Occipital lobe (tissue), 3 donors: ENCODE measurements at places on chromosomes 2 and 18. TPM values are rescaled to one million over a fixed set of nuclear protein-coding genes. Genes with fewer than 3 reads are reported as not detected.

The ABCA12 gene
- 0.47 TPM for total RNA-seq

The APOB gene
- total RNA-seq, result 0.62 TPM

The SFT2D3 gene
- 11.7 TPM for total RNA-seq

The ASTL gene
- not detected for total RNA-seq

The PTRHD1 gene
- 31.5 TPM for total RNA-seq

The TYW5 gene
- total RNA-seq, result 16.5 TPM

The POMC gene
- total RNA-seq, result 0.78 TPM

DNA sequence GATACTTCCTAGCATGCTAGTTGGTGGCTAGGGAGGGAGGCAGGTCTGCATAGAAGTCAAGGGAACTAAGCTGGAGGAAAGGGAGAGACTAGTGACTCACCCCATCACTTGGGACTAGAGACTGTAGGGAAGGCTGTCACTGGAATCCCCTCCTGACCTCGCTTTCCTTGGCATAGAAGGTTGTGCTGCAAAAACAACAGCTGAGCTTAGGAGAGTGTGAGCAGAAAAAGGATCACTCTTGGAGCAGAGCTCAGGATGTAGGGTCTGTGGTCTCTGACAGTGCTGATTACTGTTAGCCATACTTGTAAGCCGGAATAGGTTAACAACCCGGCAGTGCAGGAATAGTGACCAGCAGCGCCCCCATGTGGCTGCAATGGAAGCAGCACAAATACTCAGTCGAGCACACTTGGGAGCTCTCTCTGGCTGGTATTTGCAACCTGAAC lies 66.9 kb upstream of the SMAD2 start:
- no peak for DNase-seq

DNA sequence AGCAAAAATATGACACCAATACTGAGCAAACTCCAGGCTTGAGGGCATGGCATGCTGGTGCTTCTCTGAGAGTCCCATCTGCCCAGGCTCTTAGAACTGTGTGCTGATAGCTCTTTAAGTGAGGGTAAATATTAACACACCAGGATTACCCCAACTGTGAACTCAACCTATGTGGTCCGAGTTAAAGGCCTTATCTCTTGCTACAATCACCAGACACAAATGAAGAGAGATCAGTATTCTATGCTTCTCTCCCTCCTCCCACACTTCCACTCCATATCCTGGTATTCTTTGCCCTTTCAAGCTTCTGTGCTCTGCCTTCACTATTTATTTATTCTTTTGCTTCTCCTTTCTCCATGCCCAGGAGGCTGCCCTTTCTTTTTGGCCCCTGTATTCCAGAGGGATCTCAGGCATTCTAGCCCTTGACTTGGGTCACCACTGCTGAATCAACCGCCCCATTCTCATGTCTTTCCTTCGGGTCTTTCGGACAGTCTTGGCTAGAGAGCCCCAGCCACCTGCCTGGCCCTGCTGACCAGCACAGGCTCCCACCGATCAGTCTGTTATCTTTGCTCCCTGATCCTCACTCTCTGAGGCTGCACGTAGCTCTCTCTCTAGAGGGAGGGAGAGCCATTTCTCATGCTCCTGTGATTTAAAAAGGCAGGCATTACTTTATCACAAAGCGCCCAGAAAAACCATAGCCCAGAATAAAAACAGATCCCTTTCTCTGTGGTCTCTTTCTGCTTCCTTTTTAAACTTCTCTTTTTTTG lies 17.2 kb upstream of the HK2 start:
- DNase-seq, result no peak

- no peak for DNase-seq
Measured at GRCh38 chr2:176188774-176189680, 559 bp downstream of the HOXD1 start.

- no peak for DNase-seq
Measured at GRCh38 chr18:60649107-60649506, 276.5 kb upstream of the MC4R start.

DNA sequence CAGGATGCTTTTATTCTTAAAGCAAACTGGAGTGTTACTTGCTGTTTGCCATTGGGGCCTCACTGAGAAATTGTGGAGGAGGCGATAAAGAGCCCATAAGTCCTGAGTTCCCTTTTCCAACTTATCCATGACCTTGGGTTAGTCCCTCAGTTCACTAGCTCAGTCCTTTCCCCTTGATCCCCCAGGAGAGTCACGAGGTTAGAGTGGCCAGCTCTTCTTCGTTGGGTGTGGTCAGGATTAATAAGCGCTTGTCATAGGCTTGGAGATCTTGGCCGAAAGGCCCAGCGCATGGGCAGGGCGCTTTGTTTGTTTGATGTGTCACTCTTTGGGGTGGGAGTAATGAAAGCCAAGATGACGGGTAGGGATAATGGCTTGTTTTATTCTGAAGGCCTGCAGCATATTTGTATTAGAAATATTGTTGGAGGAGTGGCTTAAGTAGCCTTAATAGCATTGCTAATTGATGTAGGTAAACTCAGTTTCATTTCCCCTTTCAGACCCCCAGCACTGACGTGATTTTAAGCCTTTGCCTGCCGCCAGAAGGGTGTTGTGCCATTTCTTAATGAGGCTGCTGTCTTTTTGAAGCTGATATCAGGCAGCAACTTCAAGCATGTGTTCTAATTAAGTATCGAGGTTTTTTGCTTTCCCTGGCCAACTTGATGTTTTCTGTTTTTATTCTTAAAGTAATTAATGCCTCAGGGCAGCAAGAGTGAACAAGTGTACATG lies 15.7 kb downstream of the GRHL1 start:
- DNase-seq, result no peak

DNA sequence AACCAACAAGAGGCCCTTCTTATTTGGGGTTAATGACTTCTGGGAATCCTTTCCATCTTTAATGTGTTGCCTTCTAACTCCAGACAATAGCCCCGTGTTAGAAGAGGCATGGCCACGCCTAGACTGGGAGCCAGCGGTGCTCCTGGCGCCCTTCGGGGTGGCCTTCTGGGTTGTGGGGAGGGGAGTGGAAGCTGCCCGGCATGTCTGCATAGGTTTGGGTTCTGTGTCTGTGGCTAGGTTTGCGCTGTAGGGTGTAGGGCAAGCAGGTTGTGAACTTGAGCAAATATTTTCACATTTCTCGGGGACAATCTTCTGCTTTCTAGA lies 40.4 kb downstream of the CELF4 start:
- no peak for DNase-seq

- no peak for DNase-seq
Measured at GRCh38 chr18:8766559-8767293, 61.4 kb downstream of the MTCL1 start.

GRCh38 chr2:73282924-73283544 lies 1.2 kb downstream of the FBXO41 start:
- no peak for DNase-seq

DNA sequence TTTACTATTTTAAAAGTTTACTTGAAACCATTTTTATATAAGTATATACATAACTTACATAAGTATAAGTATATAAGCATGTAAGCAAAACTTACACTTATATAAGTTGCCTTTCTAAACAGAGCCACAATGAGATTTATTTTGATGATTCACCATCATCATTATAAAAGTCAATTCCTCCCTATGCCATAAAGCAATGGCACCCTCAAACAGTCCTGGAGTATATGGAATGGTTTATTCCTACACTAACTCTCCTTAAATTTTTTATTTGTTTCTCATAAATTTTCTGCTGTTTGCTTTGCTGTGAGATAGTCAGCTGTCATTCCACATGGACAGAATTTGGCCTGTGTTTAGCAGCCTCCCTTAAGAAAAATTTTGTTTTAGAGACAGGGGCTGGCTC lies 114.2 kb downstream of the NAB1 start:
- DNase-seq, result no peak

- DNase-seq, result no peak
Measured at GRCh38 chr2:201270293-201271001, 10.1 kb downstream of the CASP8 start.
